ENCODE measurements at places on chromosomes 12 and 14. TPM values are rescaled to one million over a fixed set of nuclear protein-coding genes. Genes with fewer than 3 reads are reported as not detected.

Gene B4GALNT1
- total RNA-seq, result 7.8 TPM

Gene SYT1
- 2.4 TPM for total RNA-seq

Gene DDN
- not detected for total RNA-seq

DNA sequence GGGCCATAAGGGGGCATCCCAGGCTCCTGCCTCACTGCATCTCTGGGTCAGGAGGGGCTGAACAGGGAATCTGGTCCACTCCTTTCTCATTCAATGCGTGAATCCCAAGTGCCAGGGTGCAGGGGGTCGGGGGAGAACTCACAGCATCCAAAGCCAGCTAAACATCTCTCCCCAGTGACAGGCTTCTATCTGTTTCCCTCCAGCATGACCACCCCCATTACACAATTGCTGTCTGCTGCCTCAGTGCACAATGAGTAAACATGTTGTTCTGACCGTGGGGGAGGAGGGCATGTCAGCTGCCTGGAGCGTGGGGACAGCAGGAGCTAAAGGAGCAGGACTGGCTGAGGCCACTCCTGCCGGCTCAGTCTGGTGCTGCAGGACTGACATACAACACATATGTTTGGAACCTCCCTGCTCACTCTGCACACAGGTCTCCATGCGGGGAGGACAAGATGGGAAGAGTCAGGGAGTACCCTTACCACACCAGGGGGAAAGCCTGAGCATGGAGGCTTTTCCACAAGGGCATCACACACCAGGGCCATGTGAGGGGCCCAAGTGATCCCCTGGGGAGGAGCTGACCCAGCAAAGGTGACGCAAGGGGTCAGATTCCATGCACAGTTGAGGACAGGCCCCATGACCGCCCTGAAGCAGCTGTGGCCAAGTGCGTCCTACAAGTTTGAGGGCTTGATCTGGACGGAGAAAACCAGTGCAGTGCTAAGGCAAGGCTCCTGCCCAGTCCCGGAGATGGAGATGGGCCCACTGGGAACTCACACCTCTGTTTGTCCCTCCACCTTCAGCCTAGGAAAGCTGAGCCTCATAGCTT lies 1.4 kb downstream of the TNS2 start:
- peaks cover 67% of the 10 kb centered on the region for H3K4me1 ChIP-seq
- H3K27ac ChIP-seq, result peak overlapping the region; percentile 98
- no peaks in the 10 kb centered on the region for H3K27me3 ChIP-seq
- H3K4me3 ChIP-seq, result peak overlapping the region; percentile 87
- DNase-seq, result peak; percentile 91

- DNase-seq, result no peak
- no peak overlapping the region for H3K4me3 ChIP-seq
- H3K27ac ChIP-seq, result no peak overlapping the region
- H3K27me3 ChIP-seq, result no peaks in the 10 kb centered on the region
- H3K36me3 ChIP-seq, result peaks cover 21% of the 10 kb centered on the region
Measured at GRCh38 chr12:102021540-102022246, 40.1 kb downstream of the WASHC3 start.

GRCh38 chr14:82055515-82056115 lies 522.0 kb upstream of the SEL1L start:
- no peak for DNase-seq
- no peaks in the 10 kb centered on the region for H3K27me3 ChIP-seq
- H3K4me1 ChIP-seq, result no peaks in the 10 kb centered on the region
- H3K4me3 ChIP-seq, result no peak overlapping the region
- no peaks in the 10 kb centered on the region for H3K36me3 ChIP-seq
- H3K27ac ChIP-seq, result no peak overlapping the region

GRCh38 chr12:11553871-11554533 lies 95.5 kb upstream of the ETV6 start:
- H3K27ac ChIP-seq, result no peak overlapping the region
- no peak overlapping the region for H3K4me3 ChIP-seq
- H3K36me3 ChIP-seq, result no peaks in the 10 kb centered on the region
- peak; percentile 76 for DNase-seq

DNA sequence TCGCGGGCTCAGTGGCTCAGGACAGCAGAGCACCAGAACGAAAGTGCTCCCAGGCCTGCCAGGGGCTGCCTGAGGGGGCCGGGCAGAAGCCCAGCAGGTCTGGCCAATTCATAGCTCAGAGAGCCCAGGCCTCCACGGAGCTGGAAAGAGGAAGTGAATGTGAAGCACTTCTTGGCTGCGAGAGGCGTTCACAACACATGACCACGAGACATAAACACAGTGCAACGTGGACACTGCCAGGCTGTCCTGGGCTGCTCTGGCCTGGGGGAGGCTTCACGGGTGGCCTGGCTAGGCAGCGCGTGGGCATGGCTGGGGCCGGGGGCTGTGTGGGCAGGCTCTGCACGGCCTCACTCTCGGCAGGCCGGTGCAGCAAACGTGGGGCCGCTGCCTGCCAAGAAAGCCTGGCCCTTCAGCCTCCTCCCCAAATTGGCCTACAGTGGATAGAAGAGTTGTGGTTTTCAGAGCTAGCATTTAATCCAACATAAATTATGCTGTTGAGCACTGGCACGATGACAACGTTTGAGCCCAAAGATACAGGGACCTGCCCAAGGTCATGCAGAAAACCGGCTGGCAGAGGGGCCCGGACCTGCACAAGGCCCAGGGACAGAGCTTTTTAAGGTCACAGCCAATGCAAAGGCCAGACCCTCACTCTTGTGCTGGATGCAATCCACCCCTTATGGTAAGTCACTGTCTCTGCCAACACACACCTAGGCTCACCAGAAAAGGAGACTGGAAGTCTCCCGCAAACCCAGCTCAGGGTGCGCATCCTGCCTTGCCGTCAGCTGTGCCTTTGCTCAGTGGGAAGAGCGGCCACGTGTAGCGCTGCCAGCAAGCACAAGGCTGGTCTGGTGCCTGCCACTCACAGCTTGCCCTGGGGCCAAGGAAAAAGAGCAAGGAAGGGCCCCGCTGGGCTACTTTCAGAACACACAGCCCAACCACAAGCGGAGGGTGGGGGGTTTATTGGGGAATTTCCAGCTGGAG lies 8.6 kb downstream of the SLC25A29 start:
- no peak overlapping the region for H3K4me3 ChIP-seq
- H3K36me3 ChIP-seq, result no peaks in the 10 kb centered on the region
- H3K27ac ChIP-seq, result peak overlapping the region; percentile 63

GRCh38 chr14:64234877-64235651 lies 59.1 kb downstream of the ESR2 start:
- 0 out of 2 replicates have a peak, but pooled peaks cover 14% of the 10 kb centered on the region for H3K4me1 ChIP-seq
- H3K4me3 ChIP-seq, result no peak overlapping the region
- no peak for DNase-seq
- H3K27me3 ChIP-seq, result 0 out of 2 replicates have a peak, but pooled peaks cover 8% of the 10 kb centered on the region
- H3K27ac ChIP-seq, result no peak overlapping the region

GRCh38 chr14:84959851-84960520 lies 570.0 kb upstream of the FLRT2 start:
- H3K36me3 ChIP-seq, result no peaks in the 10 kb centered on the region
- H3K27ac ChIP-seq, result no peak overlapping the region

- H3K27me3 ChIP-seq, result no peaks in the 10 kb centered on the region
- H3K27ac ChIP-seq, result no peak overlapping the region
- H3K4me1 ChIP-seq, result peaks cover 23% of the 10 kb centered on the region
Measured at GRCh38 chr12:30025317-30025716, 241.6 kb upstream of the TMTC1 start.

Gene SLC39A2
- total RNA-seq, result not detected

- H3K27me3 ChIP-seq, result no peaks in the 10 kb centered on the region
- DNase-seq, result no peak
- H3K27ac ChIP-seq, result no peak overlapping the region
- no peaks in the 10 kb centered on the region for H3K4me1 ChIP-seq
- no peak overlapping the region for H3K4me3 ChIP-seq
Measured at GRCh38 chr14:99042381-99043266, 229.4 kb downstream of the BCL11B start.

Gene PLBD1
- total RNA-seq, result 0.51 TPM

DNA sequence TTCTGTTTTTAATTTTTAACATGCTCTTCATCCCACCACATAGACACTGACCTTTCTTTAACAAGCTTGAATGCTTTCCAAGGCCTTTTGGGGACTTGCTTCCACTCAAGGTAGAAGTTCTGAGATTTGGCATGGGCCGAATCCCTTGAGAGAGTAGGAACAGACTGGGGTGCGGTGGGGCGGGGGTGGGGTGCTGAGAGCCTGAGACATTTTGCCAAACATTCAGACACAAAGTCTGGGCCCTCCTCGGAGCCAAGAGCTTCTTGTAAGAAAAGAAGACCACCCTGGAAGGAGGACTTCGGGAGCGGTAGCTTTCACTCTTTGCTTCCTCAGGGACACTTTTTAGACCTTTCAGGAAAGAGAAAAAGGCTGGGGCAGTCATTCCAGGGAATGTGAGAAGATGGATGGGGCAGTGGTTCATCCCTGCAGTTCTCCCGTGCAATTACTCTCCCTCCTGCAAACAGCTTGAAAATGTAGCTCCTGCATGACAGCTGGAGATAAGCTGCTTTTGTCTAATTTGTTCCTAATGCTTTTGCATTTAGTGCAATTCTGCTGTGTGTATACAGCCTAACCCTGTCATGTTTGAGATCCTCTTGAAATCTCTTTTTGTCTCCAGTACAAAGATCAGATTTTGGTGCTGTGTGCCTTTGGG lies 16.3 kb upstream of the MYO1H start:
- no peaks in the 10 kb centered on the region for H3K4me1 ChIP-seq
- H3K4me3 ChIP-seq, result no peak overlapping the region
- peaks cover 20% of the 10 kb centered on the region for H3K27me3 ChIP-seq

- H3K27me3 ChIP-seq, result no peaks in the 10 kb centered on the region
- H3K36me3 ChIP-seq, result no peaks in the 10 kb centered on the region
Measured at GRCh38 chr12:90945070-90945649, 9.8 kb downstream of the CCER1 start.

Gene TGM1
- total RNA-seq, result 1.3 TPM

- peaks cover 9% of the 10 kb centered on the region for H3K4me1 ChIP-seq
- no peak overlapping the region for H3K27ac ChIP-seq
- H3K27me3 ChIP-seq, result 0 out of 2 replicates have a peak, but pooled peaks cover 4% of the 10 kb centered on the region
Measured at GRCh38 chr14:30292541-30292940, 266.4 kb upstream of the G2E3 start.

GRCh38 chr12:10293570-10294227 lies 14.0 kb upstream of the KLRD1 start:
- no peaks in the 10 kb centered on the region for H3K36me3 ChIP-seq
- DNase-seq, result no peak
- H3K4me3 ChIP-seq, result no peak overlapping the region
- no peak overlapping the region for H3K27ac ChIP-seq
- H3K27me3 ChIP-seq, result peaks cover 7% of the 10 kb centered on the region

DNA sequence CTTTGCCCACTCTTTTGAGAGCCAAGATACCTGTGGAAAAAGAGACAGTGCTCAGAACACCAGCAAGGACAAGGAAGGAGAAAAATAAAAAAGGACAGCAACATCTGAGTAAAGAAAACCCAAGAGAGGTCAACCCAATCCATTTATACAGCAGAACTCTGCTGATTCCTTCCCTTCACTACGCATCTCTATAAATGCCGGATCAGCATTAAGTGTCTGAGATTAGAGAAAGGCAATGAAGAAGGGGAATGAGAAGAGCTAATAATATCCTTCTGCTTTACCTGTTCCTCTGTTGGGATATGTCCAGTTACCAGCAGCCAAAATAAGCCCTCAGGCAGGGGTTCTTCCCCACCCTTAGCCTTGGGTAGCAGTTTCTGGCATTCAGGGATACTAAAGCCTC lies 15.8 kb downstream of the COQ10A start:
- no peak overlapping the region for H3K4me3 ChIP-seq
- H3K4me1 ChIP-seq, result no peaks in the 10 kb centered on the region
- DNase-seq, result no peak

DNA sequence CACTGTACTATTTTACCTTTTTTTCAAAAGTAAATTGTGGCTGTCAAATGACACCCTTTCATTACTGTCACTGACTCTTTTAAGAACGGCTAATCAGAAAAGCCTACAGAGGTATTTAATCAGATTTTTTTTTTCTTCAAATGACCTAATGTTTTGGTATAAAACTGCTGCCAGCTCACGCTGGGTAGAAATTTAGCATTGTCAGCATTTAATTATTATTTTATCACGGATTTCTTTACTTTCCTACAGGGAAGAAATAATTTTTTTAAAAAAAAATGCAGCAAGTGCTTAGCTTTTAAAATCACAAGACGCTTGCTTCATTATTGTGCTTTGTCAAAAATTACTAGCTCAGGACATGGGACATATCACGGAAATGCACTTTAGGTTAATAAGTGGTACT lies 149.1 kb upstream of the FOXN3 start:
- no peak overlapping the region for H3K4me3 ChIP-seq
- no peaks in the 10 kb centered on the region for H3K27me3 ChIP-seq
- no peak overlapping the region for H3K27ac ChIP-seq
- H3K4me1 ChIP-seq, result peaks cover 8% of the 10 kb centered on the region
- H3K36me3 ChIP-seq, result no peaks in the 10 kb centered on the region

Gene MUCL1
- not detected for total RNA-seq

DNA sequence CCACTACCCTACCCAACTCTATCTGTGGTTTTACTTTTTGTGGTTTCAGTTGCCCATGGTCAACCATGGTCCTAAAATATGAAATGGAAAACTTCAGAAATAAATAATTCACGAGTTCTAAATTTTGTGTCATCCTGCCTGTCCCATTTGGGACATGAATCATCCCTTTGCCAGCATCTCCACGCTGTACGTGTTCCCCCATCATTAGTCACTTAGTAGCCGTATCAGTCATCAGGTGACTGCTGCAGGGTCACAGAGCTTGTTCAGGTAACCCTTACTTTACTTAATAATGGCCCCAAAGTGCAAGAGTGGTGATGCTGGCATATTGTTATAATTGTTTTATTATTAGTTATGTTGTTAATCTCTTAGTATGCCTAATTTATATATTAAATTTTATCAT lies 209.9 kb downstream of the ITPR2 start:
- H3K4me1 ChIP-seq, result no peaks in the 10 kb centered on the region
- H3K4me3 ChIP-seq, result no peak overlapping the region
- no peaks in the 10 kb centered on the region for H3K36me3 ChIP-seq
- no peak overlapping the region for H3K27ac ChIP-seq
- DNase-seq, result no peak

Gene ATG101
- 113 TPM for total RNA-seq

DNA sequence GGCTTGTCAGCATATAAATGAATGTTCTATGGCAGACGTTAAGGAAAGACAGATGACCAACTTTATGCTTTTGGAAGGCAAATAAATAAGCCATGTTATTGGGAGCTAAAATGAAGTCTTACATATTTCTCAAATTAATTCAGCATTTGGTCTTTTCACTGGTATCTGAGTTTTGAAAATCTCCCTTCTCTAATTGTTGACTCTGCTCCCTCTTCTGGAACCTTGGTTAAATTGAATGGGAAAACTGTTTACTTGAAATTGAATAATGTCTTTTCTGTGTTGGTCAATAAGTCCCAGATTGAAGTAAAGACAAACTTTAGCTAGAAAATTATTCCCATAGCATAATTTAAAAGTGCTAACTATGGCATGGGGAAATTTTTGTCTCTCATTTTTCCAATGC lies 38.7 kb downstream of the LGR5 start:
- H3K36me3 ChIP-seq, result no peaks in the 10 kb centered on the region
- peaks cover 24% of the 10 kb centered on the region for H3K4me1 ChIP-seq
- H3K27ac ChIP-seq, result no peak overlapping the region
- DNase-seq, result no peak

- H3K4me1 ChIP-seq, result no peaks in the 10 kb centered on the region
- no peaks in the 10 kb centered on the region for H3K36me3 ChIP-seq
- no peaks in the 10 kb centered on the region for H3K27me3 ChIP-seq
- no peak overlapping the region for H3K27ac ChIP-seq
- DNase-seq, result no peak
Measured at GRCh38 chr14:99221445-99221844, 50.6 kb downstream of the BCL11B start.

Gene CLEC1B
- total RNA-seq, result not detected

- no peaks in the 10 kb centered on the region for H3K27me3 ChIP-seq
- DNase-seq, result peak; percentile 94
- peak overlapping the region; percentile 91 for H3K27ac ChIP-seq
- peak overlapping the region; percentile 48 for H3K4me3 ChIP-seq
Measured at GRCh38 chr12:113241191-113242025, 20.1 kb downstream of the TPCN1 start.
